Ammon's horn (tissue), 1 donor: ENCODE measurements at places on chromosomes 12 and 14.
A peak's percentile ranks its signal among the peaks of the same experiment; 100 is the strongest.

DNA sequence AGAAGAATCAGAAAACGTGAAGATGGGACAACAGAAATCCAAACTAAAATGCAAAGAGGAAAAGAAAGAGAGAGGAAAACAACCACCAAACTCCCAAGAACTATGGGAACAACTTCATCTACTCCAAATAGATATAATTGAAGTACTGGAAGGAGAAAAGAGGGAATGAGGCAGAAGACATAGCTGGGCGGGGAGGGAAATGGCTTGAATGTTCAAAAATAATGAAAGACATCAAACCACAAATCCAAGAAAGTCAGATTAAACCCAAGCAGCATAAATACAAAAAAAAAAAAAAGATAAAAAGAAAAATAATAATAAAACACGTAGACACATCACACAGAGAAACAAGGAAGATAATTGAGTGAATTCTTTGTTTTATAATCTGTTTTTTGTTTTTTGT, 12.3 kb upstream of the HSP90B1 start:
- no peak for DNase-seq

DNA sequence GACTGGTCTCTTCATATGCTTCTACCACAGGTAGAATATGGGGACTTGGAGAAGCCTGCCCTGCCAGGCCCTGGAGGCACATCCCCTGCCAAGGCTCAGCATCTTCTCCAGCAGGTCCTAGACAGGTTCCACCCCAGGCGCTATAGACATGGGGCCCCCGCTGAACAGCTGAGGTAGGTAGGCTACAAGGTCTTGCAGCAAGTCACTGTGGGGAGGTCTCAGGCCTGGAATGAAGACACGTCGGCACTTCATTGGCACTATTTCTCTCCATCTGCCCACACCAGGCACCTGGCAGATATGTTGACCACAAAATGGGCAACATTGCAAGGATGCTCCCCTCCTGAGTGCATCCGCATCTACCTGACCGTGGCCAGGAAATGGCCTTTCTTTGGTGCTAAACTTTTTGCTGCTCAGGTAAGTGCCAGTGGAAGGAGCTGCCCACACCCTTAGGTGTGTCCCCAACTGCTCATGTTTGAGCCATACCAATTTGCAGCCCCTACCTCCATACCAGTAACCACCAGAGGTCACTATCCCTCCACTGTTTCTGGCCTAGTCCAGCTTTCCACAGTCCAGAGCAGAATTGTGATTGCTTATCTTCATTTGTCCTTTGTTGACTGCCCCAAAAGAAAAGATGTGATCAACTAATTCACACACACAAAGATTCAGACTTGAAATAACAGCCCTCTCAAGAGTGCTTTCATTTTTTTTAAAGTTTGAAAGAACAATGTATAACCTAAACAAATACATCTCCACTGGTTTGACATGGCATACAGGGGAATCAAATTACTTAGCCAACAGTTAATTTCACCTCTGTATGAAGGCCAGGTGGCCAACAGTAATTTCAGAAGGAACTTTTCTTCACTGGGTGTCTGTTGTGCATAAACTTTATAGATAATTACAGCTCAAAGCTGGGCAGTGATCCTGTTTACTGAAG, 16.1 kb downstream of the PIGH start:
- DNase-seq = peak; percentile 47

DNA sequence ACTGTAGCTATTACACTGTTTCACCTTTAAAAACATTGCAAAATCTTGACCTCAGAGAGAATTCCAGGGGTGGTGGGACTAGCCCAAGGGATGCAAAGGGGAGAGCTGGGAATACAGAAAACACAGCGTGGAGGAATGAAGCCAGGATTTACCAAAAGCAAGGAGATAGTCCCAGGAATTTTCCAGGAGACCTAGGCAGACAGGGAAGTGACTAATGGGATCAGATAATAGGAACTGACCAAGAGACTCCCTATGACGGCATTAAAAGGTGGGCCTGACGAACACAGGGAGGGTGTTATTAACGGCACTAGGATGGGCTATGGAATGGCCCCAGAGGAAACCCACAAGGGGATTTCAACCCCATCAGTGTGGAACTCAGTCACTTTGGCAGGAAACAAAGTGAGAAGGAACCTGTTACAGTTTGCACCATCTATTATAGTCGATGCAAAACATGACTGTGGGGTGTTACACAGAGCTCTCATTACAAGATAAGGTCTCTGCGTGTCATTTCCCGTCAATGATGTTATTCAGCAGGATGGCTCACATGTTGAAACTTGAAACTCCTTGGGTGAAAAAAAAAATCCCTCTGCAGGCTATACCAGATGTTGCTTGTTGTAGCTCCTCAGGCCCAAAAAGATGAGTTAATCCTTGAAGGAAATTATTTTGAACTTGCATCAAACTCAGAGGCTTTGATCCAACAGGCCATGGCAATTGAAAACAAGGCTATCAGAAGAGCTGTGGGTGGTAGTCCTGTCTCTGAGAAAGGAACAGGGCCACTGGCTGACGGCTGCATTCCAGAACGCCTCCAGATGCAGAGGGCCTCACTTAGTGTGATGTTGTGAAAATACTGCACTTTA, 58.7 kb downstream of the DRAM1 start:
- no peak for DNase-seq

DNA sequence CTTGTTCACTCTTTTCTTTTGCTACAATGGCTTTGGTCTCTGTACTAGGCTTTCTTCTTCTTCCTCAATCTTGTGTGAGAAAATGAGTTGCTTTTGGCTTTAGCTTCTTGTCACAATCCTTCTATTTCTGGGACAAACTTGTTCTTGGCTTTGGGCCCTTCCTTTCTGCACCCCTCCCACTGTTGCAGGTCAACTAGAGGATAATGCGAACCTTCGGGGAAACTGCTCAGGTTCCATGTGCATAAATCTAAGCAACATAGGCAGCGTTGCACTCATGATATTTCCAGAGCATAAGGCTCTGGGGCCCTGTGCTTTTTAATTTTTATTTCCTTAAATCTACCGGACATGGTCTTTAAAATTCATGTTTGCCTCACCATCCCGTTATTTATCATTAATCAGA, 89.8 kb upstream of the LRIG3 start:
- DNase-seq = no peak

- peak; percentile 78 for DNase-seq
Observed at GRCh38 chr12:111777345-111778045, 10.8 kb downstream of the ALDH2 start.

DNA sequence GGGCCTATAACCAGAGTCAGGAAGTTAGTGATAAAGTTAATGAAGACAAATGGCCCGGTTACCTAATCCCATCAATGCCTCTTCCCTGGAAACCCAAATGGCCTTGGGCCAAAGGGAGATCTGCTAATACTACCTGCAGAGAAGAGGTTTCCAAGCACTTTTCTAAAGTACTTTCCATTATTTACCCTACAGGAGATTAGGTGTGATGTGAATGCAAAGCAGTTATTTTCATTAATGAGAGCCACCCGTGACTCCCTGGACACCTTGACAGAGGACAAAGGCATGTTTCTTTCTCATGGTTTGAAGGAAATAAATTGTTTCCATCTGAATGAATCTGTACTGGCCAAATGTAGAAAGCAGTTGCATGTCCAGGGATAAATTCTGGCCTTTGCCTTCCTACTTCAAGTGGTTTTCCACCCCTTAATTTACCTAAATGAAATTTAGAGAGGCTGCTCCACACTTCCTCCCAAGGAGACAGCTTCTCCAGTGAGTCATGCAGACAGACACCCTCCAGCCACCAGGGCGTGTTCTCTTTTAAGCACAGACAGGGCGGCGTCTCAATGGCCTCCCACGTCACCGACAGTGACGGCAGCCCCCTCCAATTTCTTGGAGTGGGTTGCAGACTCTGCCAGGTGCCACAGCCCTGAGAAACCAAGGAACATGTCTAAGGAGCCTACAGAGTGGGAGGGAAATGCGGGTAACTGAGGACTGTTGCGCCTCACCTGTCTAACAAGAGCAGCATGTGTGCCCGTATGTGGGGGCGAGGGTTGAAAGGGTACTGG, 43.9 kb upstream of the GNPNAT1 start:
- no peak for DNase-seq

- DNase-seq = no peak
Observed at GRCh38 chr12:132178801-132179401, 34.6 kb downstream of the NOC4L start.

DNA sequence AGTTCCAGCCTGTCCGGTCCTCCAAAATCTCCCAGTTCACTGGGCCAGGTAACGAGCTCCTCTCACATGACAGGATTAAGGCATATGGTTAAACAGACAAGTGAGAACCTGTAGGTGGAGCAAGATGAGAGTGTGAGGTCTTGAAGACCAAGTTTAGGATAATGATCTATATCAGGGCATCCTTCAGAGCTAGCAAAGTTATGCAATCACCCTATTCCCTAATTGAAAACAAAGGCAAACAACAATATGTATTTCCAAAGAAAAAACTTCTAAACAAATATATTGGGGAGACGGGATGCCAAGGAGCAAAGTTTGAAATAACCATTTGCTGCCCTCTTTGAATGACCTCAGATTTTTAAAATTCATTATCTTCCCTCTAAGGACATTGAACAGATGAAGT, 571.2 kb downstream of the BCL11B start:
- DNase-seq = no peak

DNA sequence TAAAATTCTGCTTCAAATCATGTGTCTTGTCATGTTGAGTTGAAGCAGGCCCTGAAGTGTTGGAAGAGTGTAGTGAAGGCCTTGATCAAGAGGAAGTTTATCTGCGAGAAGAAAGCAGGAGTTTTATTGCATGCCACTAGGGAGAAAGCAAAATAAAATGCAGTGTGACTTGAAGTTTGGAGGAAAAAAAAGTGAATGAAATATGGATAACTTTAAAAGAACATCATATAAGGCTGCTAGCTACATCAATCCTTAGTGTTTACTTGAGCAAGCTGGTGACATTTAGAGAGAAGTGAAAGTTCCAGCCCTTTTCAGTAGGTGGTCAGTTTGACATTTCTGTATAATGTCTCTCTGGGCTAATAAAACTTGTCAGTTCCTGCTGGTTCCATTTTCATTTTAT, 841.1 kb downstream of the TMTC2 start:
- DNase-seq = no peak

DNA sequence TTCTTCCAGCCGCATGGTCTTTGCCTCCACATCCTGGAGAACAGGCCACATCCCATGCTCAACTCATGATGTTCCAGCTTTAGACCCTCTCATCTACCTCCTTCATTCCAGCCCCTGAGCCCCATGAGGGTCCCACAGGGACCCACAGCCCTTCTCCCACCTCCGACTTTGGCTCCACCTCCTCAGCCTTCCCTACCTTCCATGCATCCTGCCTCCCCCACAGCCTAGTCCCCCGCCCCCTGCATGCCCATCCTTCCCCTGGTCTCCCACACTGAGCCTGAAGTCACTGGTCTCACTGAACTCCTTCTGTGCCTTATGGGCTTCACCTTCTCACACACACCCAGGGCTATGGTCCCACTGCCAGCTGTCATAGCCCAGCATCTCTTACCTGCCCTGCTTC, 9.8 kb downstream of the RAPGEF3 start:
- DNase-seq = no peak

GRCh38 chr14:72576258-72576657, 317.6 kb downstream of the DPF3 start:
- no peak for DNase-seq

- DNase-seq = no peak
Observed at GRCh38 chr12:12551115-12551514, 11.5 kb downstream of the DUSP16 start.

DNA sequence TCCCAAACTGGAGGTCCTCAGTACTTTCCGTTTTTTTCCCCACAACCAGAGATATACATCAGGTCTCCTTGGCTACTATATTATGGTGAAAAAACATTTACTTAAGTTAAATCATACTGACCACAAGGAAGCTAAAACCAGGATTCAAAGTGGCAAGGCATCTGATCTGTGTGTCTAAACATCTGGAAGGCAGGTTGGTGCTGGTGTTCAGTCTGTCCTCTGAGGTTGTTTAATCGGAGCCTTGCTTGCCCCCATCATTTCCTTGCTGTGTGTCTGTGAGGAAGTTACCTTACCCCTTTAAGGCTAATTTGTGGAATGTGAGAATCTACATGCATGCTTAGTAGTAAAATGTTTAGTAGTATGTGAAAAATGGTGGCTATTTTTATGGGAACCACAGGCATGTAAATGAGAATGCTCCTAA, 75.6 kb downstream of the GALNT4 start:
- no peak for DNase-seq

GRCh38 chr12:64124511-64125197, 97.4 kb downstream of the KICS2 start:
- DNase-seq = no peak

GRCh38 chr12:124783087-124783486, 80.6 kb downstream of the SCARB1 start:
- no peak for DNase-seq

- no peak for DNase-seq
Observed at GRCh38 chr14:86942936-86943335, 1050.0 kb downstream of the GALC start.

GRCh38 chr12:103688376-103689063, 101.4 kb downstream of the STAB2 start:
- DNase-seq = no peak
